Thoracic aorta (tissue), 2 donors: ENCODE measurements at places on chromosomes 12 and 14. TPM values are rescaled to one million over a fixed set of nuclear protein-coding genes. Genes with fewer than 3 reads are reported as not detected.

DNA sequence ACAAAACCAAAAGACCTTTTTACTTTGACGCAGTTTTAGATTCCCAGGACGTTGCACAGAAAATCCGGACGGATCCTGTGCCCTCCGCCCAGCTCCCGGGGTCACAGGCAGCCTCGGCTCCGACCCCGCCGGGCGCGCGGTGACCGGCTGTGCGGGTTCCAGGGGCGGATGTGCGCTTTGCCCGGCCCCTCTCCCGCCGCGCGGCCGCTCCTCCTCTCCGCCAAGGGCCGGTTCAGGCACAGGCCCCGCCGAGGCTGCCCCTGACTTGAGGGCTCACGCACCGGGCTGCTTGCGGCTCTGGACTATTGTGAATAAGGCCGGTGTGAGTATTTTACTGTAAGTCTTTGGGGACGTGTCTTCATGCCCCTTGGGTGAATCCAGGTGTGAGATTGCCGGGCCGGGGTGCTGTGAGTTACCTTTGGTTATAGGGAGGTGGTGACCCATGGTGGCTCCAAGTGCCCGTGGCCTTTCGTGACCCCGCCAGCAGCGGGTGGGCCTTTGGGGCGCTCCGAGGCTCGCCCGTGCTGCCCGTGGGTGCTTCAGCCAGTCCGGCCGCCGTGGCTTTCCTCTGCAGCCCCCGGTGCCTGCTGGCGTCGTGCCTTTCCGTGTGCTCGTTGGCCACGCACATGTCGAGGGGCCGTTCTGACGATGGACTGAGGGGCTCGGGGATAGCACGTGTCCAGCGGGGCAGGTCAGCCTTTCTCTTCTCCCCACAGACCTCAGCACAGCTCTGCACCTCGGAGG is 45.9 kb downstream of the NOC4L start:
- no peak for DNase-seq
- H3K27me3 ChIP-seq, result no peaks in the 10 kb centered on the region
- H3K36me3 ChIP-seq, result no peaks in the 10 kb centered on the region

GRCh38 chr14:22660654-22661053 is 16.5 kb upstream of the OR6J1 start:
- H3K4me3 ChIP-seq, result no peak overlapping the region
- no peak overlapping the region for H3K27ac ChIP-seq
- no peaks in the 10 kb centered on the region for H3K36me3 ChIP-seq
- H3K4me1 ChIP-seq, result no peaks in the 10 kb centered on the region

GRCh38 chr12:32860192-32860591 is 36.4 kb downstream of the PKP2 start:
- no peak overlapping the region for H3K27ac ChIP-seq
- no peaks in the 10 kb centered on the region for H3K36me3 ChIP-seq
- H3K27me3 ChIP-seq, result no peaks in the 10 kb centered on the region

- DNase-seq, result peak; percentile 53
- no peak overlapping the region for H3K27ac ChIP-seq
- no peaks in the 10 kb centered on the region for H3K27me3 ChIP-seq
- no peak overlapping the region for H3K4me3 ChIP-seq
- H3K4me1 ChIP-seq, result no peaks in the 10 kb centered on the region
Observed at GRCh38 chr12:11486623-11487444, 91.5 kb upstream of the PRB2 start.

WNT5B gene
- 2.3 TPM for total RNA-seq

DNA sequence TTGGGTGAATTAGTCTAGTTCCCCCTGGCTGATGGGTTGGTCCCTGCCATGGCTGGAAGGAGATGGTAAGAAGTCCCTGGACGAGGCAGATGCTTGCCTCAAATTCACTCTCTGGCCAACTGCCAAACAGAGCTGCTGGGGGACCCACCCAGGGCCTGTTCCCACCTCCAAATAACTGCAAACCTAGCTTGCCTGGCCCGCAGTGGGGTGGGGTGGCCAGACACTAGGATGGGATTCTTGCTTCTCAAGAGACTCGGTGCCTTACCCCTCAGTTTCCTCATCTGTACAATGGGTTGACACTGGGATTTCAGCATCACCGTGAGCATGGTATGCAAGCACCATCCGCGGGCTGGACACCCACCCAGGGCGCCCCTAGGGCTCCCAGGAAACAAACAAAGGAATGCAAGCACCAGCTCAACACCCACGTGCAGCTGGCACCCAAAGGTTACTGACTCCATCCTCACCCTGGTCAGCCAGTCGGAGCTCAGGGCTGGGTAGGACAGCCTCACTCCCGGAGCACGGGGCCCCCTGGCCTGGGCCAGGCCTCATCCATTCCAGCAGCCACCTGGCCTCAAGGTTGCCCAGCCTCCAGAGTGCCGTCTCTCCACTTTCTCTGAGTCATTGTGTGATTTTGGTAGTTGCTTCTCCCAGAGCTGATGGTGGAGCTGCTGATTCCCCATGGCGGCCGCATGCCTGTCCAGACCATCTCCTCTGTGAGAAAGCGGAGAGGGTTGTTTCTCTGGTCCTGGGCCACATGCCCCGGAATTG is 205.2 kb upstream of the RTL1 start:
- no peak overlapping the region for H3K27ac ChIP-seq
- H3K4me1 ChIP-seq, result no peaks in the 10 kb centered on the region
- no peaks in the 10 kb centered on the region for H3K27me3 ChIP-seq

- H3K4me1 ChIP-seq, result no peaks in the 10 kb centered on the region
- H3K4me3 ChIP-seq, result no peak overlapping the region
- DNase-seq, result no peak
- H3K27ac ChIP-seq, result no peak overlapping the region
- no peaks in the 10 kb centered on the region for H3K27me3 ChIP-seq
Observed at GRCh38 chr14:82778601-82779000, 1244.9 kb upstream of the SEL1L start.

USP5 gene
- total RNA-seq, result 54.3 TPM

GRCh38 chr14:25056688-25057078 is 6.7 kb upstream of the STXBP6 start:
- no peak for DNase-seq
- H3K4me3 ChIP-seq, result no peak overlapping the region
- peaks cover 1% of the 10 kb centered on the region for H3K27me3 ChIP-seq
- H3K36me3 ChIP-seq, result no peaks in the 10 kb centered on the region

DNA sequence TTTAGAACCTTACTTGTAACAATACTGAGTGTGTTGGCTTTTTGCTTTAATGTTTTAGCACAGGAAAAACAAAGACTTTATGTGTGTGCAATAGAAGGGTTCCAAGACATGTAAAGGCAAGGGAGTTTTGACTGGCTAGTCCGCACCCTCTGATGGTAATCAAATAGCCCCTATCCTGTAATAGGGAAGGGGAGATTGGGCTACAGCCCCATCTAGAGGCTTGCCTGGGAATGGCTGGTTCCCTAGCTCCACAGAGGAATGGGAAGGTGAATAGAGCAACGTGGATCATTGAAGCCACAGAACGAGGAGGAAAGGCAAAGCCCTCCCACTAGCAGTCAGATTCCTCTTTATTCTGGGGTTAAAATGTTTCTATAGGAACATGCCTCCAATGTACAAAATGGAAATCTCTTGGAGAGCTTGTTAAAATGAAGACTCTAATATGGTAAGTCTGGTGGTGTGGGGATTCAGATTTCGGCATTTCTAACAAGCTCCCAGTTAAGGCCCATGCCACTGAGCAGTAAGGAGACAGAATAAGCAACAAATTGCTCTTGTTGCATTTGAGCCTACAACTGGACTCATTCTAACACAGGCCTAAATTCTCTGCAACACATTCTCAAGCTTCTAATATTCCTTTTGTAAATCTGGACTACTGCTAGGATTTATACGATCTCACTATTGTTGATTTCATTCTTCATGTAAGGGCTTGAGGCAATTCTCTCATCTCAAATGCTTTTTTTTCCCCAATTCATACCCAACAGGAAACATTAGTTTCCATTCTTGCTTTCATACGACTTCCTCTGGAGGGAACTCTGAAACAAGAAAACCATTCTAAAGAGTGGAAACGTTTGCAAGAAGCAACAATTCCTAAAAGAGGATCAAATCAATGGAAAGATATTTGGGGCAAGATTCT is 57.1 kb downstream of the NIN start:
- H3K27ac ChIP-seq, result peak overlapping the region; percentile 79
- no peak for DNase-seq
- peaks cover 62% of the 10 kb centered on the region for H3K4me1 ChIP-seq
- H3K36me3 ChIP-seq, result peaks cover 3% of the 10 kb centered on the region
- H3K4me3 ChIP-seq, result no peak overlapping the region

GRCh38 chr14:69059658-69060623 is 80.8 kb upstream of the ACTN1 start:
- no peak for DNase-seq
- H3K36me3 ChIP-seq, result peaks cover 7% of the 10 kb centered on the region
- no peaks in the 10 kb centered on the region for H3K27me3 ChIP-seq

DNA sequence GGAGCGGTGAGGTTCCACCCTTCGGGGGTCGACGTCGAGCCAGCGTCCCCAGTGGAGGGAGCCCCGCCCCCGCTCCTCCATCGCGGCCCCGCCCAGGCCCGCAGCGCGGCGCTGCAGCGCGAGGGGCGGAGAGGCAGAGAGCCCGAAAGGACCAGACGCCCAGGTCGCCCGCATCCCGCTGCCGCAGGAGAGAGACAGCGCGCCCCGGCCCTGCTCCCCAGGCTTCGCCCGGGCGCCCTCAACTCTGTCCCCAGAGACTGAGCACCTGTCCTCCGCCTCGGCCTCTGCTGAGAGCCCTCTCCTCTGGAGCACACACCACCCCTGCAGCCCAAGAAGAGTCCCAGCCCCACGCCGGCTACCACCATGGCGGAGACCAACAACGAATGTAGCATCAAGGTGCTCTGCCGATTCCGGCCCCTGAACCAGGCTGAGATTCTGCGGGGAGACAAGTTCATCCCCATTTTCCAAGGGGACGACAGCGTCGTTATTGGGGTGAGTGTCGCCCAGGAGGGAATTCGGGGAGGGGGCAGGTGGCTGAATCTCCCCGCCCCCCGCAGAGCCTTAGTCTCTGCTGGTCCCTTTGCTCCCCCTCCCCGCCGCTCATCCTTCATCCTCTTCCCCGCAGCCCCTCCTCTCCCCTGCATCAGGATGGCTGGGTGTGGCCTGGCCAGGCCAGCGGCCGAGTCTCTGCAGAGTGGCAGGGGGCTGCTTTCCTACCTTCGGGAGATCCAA is at the start of gene KIF5A:
TSS of gene KIF5A (plus strand) at position 136 of the 732 bp plus-strand sequence. CDS start at position 364, 228 bp downstream.
- H3K27me3 ChIP-seq, result no peaks in the 10 kb centered on the region
- no peak for DNase-seq
- H3K36me3 ChIP-seq, result no peaks in the 10 kb centered on the region
- peak within 1 kb of the TSS; percentile 81 for H3K4me3 ChIP-seq
- no peak within 1 kb of the TSS for H3K27ac ChIP-seq

SLC10A1 gene
- not detected for total RNA-seq

NPFF gene
- not detected for total RNA-seq

DNA sequence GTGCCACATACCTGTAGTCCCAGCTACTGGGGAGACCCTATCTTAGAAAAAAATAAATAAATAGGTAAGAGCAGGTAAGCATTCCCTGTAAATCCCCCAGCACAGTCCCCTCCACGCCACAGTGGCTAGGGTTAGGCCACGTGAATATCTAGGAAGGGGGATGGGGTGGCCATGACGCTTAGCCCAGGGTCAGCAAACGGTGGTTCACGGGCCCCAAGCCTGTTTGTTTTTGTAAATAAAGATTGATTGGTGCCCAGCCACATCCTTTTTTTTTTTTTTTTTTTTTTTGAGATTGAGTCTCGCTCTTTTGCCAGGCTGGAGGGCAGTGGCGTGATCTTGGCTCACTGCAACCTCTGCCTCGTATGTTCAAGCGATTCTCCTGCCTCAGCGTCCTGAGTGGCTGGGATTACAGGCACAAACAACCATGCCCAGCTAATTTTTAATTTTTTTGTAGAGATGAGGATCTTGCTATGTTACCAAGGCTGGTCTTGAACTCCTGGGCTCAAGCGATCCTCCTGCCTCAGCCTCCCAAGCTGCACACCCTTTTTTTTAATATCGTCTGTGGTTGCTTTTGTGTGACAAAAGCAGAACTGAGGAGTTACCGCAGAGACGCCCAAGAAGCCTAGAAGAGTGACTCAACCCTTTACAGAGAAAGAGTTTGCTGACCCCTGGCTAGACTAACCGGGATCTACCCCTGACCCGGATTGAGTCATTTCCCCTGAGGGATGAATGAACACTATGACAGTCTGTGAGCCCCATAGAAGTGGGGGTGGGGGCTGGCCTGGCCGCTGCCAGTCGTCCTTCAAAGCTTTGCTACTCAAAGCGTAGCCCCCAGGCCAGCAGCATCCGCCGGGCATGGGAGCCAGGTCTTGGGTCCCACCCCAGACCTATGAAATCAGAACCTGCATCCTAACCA is 113.7 kb upstream of the NCOR2 start:
- peak; percentile 66 for DNase-seq
- no peaks in the 10 kb centered on the region for H3K27me3 ChIP-seq

- H3K27ac ChIP-seq, result no peak overlapping the region
- no peaks in the 10 kb centered on the region for H3K36me3 ChIP-seq
- H3K4me1 ChIP-seq, result no peaks in the 10 kb centered on the region
- no peaks in the 10 kb centered on the region for H3K27me3 ChIP-seq
Observed at GRCh38 chr14:78254911-78255461, 84.8 kb downstream of the NRXN3 start.

DNA sequence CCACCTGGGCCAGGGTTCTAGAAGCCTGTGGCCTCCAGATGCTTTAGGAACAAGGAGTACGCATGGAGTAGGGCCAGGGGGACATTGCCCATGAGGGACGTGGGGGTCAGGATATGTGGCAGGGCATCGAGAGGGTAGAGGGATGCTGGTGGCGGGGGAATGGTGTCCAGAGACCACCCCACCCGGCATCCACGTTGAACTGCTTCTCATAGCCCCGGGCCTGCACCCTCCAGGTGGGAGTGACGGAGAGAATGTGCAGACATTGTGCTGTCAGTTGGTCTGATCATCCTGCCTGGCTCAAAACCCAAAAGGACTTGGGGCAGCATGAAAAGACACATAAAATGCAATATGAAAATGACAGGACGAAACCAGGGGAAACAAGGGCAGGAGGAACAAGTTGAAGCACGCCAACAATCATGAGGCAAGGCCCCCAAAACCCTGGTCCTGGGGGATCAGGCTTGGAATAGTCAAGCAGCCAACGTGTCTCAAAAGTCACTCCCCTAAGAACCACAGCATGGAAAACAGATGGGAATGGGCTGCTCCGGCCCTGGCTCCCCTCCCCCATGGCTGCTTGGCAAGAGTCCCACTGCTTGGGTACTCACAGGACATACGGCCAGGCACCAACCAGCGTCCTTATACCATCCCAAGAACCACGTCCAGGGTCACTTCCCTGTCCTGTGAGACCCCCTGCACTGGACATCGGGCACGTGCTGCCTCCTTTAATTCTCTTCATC is 117.9 kb downstream of the DICER1 start:
- H3K27me3 ChIP-seq, result no peaks in the 10 kb centered on the region
- H3K4me3 ChIP-seq, result no peak overlapping the region
- no peak for DNase-seq
- no peaks in the 10 kb centered on the region for H3K36me3 ChIP-seq

- no peak overlapping the region for H3K27ac ChIP-seq
- H3K4me3 ChIP-seq, result no peak overlapping the region
- H3K27me3 ChIP-seq, result no peaks in the 10 kb centered on the region
- no peak for DNase-seq
- no peaks in the 10 kb centered on the region for H3K36me3 ChIP-seq
- H3K4me1 ChIP-seq, result no peaks in the 10 kb centered on the region
Observed at GRCh38 chr12:95995238-95996031, 709 bp downstream of the HAL start.

CCDC196 gene
- total RNA-seq, result not detected
